Central memory CD8-positive, alpha-beta T cell (primary cell): ENCODE measurements at places on chromosomes 2 and 18.

DNA sequence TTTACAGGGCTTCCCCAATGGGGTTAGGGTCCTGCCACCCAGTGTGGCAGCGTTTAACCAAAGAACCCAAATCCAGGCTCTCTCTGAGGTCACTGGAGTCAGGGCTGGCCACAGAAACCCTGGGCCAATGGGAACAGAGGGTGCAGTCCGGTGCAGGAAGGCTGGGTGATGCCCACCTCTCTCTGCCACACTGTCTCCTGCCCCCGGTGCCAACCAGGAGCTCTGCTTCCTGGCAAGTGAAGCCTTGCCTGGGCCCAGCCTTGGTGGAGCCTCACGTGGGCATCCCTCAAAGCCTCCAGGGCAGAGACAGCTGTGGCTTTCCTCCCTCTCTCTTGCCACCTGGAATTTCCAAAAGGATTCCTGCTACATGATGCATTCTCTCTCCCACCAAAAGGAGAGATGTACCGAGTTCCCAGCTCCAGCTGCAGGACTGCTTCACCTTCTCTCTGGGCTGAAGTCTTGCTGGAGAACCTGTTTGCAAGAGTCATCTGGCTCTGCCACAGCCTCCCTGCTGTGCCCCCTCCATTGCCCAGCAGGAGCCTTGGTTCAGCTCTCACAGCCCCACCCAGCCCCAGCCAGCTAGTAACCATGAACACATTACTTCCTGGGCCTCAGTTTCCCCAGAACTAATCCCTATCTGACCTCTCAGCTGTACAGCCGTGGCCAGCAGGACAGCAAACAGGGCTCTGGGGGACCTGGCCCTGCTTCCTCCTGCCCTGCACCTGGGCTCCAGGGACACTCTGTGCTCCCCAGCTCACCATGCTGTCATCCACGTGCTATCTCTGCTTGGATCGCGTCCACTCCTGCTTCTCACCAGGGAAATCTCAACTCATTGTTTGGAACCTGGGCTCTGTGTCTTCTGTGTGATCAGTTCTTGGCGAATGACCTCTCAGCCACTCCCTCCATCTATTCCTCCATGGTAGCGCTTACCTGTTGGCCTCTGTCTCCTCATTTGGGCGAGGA is 43.4 kb downstream of the KCNF1 start:
- no peak for DNase-seq

DNA sequence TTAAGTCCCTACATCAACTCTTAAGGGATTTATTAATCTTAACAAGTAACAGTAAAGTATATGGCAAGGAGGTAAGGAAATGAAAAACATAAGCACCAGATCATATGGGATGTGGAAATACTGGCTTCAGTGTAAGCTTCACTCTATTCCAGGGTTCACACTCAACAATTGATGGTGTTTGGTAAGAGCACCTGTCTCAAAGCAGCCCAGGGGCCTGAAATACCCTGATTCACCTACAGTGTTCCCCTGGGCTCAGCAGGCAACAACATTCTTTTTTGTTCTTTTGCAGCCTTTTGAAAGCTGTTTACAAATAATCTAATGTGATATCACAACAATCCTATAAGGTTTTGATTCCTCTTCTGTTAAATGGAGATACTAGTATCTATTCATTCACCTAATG is 1.2 kb upstream of the MLPH start:
- DNase-seq, result no peak

- no peak for DNase-seq
Measured at GRCh38 chr2:20633794-20634506, 16.9 kb downstream of the HS1BP3 start.

DNA sequence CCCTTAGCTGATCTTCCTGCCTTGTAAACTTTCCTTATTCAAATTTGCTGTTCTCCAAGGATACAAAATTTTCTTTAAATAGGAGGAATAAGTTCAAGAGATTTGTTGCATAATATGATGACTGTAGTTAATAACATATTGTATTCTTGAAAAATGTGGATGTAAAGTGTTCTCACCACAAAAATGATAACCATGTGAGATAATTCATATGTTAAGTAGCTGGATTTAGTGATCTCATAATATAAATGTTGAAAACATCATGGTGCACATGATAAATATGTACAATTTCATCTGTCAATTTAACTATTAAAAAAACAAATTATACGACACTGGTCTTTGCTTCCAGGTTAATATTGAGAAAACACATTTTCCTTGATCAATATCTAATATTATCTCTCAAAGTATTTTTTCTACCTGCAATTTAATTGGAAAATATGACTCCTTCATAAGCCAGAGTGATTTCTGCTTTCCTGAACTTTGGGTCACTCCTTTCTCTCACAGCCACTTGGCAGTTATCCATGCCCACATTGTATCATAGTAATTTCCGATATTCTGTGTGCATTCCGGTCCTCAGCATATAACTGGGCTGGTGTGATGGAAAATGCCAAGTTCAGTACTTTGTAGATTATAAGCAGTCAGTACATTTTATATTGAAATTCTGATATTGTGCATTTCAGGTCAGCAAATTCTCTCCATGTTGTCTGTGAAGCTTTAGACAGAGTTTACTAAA is 152.6 kb downstream of the GULP1 start:
- no peak for DNase-seq

DNA sequence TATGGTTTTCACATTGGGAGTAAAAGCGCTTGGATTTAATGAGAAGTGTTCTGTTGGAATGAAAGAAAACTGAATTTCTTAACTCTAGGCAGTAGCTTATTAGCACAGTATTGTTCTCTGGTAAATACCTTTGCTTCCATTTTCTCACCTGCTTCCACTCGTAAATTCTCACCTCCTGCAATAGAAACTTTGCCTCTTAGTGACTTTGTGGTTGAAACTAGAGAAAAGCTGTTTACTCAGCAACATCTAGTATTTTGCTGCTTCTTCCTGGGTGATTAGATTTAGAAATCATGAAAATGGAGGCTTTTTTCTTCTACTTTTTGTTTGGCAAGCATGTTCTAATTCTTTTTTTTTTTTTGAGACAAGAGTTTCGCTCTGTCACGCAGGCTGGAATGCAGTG is 385.4 kb downstream of the SPAG16 start:
- no peak for DNase-seq

- DNase-seq, result no peak
Measured at GRCh38 chr2:9141706-9142460, 64.7 kb upstream of the ASAP2 start.

- no peak for DNase-seq
Measured at GRCh38 chr2:117956036-117956796, 57.7 kb downstream of the CCDC93 start.

DNA sequence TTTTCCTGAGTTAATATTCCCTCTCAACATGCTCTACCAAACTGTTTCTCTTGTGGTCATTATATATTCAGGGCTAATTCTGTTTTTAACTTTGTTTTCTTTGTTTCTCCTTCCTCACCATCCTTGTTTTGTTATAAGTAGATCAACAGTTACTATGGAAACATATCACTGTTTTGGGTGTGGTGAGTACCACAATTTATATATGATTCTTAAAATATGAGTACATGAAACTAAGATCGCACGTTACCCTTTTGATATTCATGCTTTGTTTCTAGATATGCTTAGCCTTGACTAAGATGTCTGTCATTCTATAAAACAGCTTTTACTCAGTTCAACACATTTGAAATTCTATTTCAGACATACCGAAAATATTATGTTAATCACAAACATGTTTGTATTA is 232.3 kb upstream of the ITGA4 start:
- DNase-seq, result no peak

DNA sequence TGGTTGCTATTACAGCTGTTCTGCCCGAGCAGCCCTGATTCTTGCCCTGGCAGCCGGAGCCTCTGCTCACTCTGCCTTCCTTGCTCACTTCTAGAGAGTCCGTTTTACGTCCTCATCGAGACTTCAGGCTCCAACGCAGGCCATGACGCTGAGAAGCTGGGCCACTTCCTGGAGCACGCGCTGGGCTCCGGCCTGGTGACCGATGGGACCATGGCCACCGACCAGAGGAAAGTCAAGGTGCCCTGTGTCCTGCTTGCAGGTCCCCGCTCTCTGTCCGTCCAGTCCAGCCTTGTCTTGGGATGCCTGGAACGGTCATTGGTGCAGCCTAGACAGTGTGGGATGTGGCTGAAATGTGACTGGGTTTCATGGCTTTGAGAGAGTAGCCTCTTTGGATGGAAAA is 16.7 kb downstream of the D2HGDH start:
- DNase-seq, result no peak

DNA sequence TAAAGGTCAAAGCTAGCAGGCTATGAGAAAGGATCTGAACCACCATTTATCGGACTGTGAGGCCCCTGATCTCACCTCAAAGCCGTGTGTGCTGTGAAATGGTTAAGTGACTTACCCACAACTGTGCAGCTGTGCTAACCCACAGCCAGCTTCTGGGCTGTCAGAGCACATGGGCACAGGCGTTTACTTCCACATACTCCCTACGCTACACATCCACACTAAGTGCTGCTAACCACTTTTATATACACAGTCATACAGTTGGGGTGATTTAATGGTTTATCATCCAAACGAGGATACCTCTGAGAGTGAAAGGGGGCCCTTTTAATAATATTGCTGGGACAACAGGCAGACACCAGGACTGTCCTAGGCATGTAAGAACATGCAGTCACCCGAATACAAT is 37.3 kb downstream of the CYRIA start:
- DNase-seq, result no peak

- DNase-seq, result no peak
Measured at GRCh38 chr2:199596549-199596948, 138.8 kb upstream of the SATB2 start.

DNA sequence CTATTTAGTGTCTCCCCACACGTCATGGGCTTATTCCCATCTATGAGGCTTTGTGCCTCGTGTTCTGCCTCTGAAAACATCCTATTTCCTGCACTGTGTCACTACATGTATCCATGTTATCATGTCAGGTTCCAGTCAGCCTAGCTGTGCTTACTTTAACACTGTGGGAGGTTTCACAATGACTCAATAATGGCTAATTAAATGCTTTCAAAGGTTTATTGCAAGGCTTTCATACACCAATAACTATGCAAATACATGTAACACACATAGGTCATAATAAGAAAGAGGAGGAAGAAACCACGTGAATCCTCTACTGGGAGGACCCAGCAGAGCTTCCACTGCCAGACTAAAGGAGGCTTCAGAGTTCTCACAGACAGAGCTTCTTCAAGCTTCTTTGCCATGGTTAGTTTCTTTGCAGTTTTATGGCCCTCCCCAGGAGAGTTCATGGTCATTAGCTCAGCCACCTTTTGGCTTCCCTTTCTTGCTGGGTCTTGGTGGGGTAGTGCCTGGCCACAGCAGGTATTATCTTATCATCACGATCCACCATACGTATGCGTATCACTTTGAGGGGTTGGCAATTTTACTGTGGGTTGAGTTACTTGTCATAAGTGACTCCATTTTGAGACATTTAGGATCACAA is 5.1 kb upstream of the COLEC12 start:
- DNase-seq, result no peak

GRCh38 chr2:166361351-166362153 is 14.2 kb downstream of the SCN9A start:
- no peak for DNase-seq

- DNase-seq, result no peak
Measured at GRCh38 chr2:8230466-8230865, 451.4 kb upstream of the ID2 start.

DNA sequence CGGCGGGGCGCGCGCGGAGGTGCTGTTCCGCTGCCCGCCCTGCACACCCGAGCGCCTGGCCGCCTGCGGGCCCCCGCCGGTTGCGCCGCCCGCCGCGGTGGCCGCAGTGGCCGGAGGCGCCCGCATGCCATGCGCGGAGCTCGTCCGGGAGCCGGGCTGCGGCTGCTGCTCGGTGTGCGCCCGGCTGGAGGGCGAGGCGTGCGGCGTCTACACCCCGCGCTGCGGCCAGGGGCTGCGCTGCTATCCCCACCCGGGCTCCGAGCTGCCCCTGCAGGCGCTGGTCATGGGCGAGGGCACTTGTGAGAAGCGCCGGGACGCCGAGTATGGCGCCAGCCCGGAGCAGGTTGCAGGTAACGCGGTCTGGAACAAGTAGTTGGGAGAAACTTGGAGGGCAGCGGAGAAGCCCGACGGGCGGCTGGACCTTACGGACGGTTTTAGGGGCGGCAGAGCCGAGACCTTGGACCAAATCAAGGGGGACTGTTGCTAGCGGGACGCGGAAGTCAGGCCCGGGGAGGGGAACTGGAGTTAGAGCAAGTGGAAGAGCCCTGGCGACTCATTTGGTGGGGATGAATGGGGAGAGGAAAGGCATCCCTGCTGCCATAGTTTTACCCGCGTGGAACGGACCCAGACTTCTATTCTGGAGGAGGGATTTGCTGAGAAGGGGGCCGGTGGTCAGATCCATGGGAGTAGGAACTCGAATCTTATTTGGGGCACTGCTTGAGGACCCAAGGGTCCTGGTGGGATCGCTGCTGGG is 573 bp downstream of the IGFBP2 start:
- no peak for DNase-seq

DNA sequence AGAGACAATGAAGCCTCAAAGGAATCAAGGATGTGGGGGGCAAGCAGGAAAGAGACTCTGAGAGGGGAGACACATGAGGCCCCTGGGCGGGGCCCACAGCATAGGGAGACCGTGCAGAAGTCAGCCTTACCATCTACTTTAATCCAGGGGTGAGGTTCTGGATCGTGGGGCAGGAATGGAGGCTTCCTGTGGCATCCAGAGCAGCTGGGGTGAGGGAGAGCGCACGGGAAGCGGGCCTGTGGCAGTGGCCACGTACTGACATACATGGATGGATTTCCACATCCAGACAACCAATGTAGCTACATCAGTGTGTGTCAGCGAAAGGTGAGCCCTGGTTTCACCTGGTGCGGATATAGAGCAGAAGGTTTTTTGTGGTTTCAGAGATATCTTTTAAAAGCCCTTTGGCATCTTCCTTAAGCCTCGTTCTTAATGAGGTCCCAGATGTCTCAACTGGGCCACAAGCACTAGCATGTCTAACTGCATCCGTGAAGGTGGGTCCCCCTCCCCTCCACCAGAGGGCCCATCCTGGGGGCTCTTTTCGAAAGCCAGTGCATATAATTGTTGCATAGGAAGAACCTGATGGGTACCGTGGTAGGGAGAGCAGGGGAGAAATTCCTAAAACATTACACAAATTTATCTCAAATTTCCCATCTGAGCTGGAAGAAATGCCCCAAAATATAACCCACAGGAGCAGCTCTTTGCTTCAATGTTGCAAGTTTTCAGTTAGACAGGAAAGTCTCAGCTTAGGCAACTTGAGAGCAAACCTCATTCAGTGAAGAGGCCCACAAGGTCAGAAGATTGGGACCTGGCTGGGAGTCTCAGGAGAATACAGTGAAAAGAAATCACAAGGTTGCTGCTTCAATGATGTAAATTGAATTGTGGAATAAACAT is 90.9 kb downstream of the SP3 start:
- DNase-seq, result no peak

DNA sequence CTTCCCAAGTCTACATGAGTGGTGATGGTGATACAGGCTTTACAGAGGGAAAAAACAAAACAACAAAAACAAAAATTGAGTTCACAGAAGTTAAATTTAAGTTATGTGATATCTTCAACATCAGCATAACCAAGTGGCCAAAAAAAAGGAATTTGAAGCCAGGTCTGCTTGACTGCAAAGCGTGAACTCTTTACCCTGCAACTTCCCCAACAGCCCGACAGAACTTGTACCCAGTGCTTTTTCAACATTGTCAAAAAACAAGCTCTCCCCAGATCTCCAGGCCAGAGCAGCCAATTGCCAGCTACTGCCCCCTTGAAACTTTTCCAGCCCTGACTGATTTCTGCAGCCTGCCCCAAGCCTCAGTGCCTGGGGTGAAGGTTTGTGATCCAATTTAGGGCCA is 76.7 kb downstream of the RNF144A start:
- DNase-seq, result no peak

GRCh38 chr2:235073868-235074413 is 122.1 kb downstream of the SH3BP4 start:
- DNase-seq, result no peak
